ENCODE measurements at places on chromosomes 13 and 19.

DNA sequence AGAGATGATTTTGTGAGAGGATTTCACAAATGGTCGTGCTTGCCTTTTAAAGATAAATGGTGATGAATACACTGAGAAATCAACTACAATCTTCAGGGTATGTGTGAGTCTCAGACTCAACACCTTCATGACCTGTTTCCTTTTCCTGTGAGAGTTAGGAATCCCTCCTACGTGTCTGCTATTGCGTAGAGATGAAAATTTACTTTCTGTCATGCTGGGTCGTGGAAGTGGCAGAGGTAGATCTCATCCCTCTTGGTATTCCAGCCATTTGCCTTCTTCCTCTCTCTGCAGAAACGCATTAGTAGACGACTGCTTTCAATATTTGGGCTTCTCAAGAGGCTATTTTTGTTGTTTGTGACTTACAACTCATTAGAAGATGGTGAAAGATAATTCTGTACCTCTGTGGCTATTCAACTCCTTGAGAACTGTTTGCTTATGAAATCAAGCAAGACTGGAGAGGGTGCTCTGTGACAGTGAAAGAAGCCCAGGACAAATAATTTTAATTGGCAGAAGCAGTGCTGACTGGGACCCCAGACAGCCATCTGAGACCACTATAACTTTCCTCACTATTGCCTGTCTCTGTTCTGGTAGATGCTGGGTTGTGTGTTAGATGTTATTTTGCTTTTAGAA is 233.1 kb downstream of the LACC1 start:
- DNase-seq: peak; percentile 29

DNA sequence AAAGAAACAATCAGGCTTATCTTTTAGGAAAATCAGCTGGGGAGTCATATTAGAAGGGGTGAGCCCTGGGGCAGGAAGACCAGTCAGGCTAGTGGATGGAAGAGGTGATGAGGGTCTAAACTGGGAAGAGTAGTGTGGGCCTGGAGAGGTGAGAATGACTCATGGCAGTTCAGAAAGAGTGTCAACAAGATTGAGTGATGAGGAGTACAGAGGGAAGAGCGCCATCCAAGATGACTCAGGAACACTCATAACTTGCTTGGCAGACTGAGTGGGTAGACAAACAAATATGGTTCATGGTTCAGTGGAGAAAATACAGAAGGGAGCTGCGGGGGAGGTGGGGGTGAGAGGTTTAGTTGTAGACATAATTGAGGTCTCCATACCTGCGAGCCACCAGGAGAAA is 17.3 kb upstream of the CLDN10 start:
- no peak for DNase-seq

GRCh38 chr13:34025746-34026145 is 207.8 kb downstream of the RFC3 start:
- no peak for DNase-seq

DNA sequence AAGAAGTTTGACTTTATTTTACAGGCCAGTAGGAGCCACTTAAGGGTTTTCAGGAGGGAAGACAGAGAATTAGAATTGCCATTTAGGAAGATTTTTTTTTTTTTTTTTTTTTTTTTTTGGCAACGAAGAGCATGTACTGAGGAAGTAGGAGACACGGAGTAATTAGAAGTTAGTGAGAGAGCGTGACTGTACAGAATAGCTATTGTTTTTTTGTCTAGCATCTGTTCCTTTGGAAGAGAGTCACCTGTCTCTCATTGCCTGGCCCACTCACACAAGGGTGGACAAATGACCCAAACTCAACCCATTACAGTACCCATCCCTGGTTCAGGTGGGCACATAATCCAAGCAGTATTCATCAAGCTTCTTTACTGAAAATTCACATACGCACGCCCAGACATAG is 166.7 kb downstream of the LACC1 start:
- no peak for DNase-seq

DNA sequence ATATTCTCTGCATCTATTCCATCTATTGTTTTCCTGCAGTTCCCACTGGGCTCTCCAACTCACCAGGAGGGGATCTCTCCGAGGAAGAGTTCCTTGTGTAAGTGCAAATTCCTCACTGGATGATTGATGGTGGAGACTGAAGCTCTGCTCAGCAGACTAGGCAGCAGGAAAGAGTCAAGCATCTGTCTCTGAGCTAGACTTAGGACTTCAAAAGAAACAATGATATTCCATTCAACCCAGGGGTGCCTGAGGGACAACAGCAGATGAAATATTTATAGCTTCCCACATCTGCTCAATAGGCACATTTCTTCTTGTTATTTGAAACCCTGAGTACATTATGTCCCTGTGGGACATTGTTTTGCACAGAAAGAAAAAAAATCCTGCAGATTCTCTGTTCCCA is at the start of the genes OR7A5 and OR7C1:
OR7A5 (minus strand) TSS at position 175 of the 400 bp plus-strand sequence. CDS start 6,944 bp downstream, outside the sequence.
OR7C1 (minus strand) TSS at position 175 of the 400 bp plus-strand sequence. CDS start 35,049 bp downstream, outside the sequence.
- no peak for DNase-seq

DNA sequence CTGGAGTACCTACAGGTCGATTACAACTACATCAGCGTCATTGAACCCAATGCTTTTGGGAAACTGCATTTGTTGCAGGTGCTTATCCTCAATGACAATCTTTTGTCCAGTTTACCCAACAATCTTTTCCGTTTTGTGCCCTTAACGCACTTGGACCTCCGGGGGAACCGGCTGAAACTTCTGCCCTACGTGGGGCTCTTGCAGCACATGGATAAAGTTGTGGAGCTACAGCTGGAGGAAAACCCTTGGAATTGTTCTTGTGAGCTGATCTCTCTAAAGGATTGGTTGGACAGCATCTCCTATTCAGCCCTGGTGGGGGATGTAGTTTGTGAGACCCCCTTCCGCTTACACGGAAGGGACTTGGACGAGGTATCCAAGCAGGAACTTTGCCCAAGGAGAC is 4.7 kb downstream of the SLITRK5 start:
- no peak for DNase-seq

DNA sequence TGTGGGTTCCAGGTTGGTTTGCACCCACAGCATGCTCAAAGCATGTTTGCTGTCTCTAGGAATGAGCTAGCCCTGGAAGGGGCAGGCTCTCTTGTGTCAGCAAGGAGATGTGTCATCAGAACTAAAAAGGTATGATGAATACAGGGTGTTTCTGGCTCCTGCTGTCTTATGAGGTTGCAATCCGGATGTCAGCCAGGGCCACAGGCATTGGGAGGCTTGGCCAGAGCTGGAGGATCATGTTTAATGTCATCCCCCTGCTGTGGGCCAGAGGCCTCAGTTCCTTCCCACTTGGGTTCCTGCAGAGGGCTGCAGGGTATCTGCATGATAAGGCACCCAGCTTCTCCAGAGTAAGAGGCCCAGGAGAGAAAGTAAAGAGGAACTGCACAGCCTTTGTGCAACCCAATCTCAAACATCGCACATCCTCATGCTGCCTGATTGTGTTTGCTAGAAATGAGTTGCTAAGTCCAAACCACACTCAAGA is 193.6 kb downstream of the COL4A1 start:
- DNase-seq: no peak

- peak; percentile 90 for DNase-seq
Measured at GRCh38 chr19:47240996-47241918, 10.3 kb upstream of the BBC3 start.

DNA sequence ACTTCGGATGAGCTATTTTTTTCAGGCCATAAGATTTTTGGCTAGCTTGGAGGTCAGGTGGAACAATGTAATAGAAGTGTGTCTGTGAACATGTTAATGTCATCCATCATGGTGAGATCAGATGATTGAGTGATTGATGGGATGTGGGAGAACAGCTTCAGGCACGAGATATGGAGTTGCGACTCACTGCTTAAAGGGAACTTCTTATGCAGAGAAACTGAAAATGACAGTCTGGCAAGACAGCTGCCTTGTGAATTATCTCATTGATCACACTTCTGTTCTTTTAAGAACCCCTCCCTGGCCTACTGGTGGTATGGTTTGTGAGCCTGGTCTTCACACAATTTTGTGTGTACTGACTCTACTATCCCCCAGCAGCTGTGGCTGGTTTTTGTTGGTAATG is 96.0 kb downstream of the OLFM4 start:
- DNase-seq: no peak

GRCh38 chr19:7612282-7613274 is 16.8 kb downstream of the XAB2 start:
- DNase-seq: no peak

GRCh38 chr13:80408270-80408669 is 67.3 kb upstream of the SPRY2 start:
- no peak for DNase-seq

DNA sequence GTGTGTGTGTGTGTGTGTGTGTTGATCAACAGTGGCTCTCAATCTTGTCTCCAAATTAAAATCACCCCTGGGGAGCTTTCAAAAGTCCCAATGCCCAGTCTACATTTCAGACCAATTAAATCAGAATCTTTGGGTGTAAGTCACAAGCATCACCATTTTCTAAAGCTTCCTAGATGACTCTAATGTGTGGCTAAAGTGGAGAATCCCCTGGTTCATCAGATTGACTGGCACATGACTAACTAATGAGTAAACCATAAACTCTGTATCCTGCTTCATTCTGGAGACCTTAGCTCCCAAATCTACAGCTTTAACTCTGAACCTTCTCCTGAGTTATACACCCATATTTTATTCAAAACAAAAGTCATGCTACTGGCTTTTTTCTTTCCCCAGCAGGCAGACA is 131.3 kb downstream of the SUCLA2 start:
- no peak for DNase-seq
